Lung (tissue), 17 donors: ENCODE measurements at places on chromosomes 7 and 10. TPM values are rescaled to one million over a fixed set of nuclear protein-coding genes. Genes with fewer than 3 reads are reported as not detected.
A peak's percentile ranks its signal among the peaks of the same experiment; 100 is the strongest.

Gene STAMBPL1
- 24.5 TPM for total RNA-seq

DNA sequence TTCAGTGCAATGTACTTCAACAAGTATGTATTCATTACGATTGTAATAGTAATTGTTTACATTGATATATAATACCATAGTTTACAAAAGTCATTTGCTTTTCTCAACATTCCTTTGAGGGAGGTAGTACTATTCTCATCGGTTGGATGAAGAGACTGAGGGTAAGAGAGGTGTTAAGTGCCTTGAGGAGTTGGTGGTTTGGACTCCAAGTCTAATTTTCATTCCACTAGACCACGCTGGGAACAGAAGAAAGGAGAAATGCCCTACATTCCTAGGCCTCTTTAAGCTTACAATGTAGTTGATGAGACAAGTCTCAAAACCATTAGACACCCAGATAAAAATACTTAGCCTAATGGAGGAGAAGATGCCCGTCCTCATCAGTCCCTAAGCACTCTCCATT is 28.6 kb downstream of the CDK1 start:
- DNase-seq, result no peak

Gene CYP26C1
- total RNA-seq, result 0.77 TPM

Gene DGKI
- 0.52 TPM for total RNA-seq

Gene PUS7
- total RNA-seq, result 12.4 TPM

- no peak for DNase-seq
Observed at GRCh38 chr10:51918440-51918839, 219.0 kb upstream of the CSTF2T start.

DNA sequence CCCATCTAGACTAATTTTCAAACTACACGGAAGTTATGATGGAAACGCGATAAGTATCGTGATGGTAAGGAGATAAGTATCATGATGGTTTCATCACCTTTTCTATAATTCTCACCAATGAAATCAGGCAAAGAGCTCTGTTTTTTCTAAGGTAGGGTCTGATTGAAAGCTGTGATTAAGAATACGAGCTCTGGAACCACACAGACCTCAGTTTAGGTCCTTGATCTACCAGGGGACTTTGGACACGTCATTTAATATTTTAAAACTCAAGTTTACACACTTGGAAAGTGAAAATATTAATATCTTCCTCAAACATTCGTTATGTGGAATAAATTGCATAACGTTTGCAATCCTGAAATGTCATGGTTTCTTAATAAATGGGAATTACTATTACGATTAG is 538.2 kb upstream of the CELF2 start:
- no peak for DNase-seq

Gene TRIM73
- 3.4 TPM for total RNA-seq

- DNase-seq, result peak; percentile 70
Observed at GRCh38 chr10:79196470-79197461, 128.0 kb downstream of the ZMIZ1 start.

DNA sequence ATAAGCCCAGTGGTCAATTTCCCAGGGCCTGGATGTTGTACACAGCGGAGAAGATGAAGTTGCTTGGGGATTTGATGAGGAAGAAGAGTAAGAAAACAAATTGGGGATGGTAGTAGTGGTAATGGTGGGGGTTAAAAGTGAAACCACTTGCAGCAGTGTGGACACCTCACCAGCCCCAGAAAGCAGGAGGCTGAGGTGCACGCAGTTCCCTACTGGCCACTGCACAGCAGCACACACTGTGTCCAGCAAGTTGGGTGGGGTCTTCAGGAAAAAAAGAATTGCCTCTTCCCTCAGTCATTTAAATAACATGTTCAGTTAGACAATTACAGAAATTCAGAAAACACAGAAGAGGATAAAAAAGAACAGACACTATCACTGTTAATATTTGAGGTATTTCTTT is 96.6 kb downstream of the TAX1BP1 start:
- no peak for DNase-seq

Gene RBP3
- not detected for total RNA-seq

Gene ZNF727
- 0.34 TPM for total RNA-seq

Gene ITGA8
- 124 TPM for total RNA-seq

- DNase-seq, result no peak
Observed at GRCh38 chr7:91995391-91996105, 54.9 kb downstream of the AKAP9 start.

Gene ARHGEF35
- 9.0 TPM for total RNA-seq

- no peak for DNase-seq
Observed at GRCh38 chr10:12899546-12899945, 102.0 kb downstream of the CCDC3 start.

DNA sequence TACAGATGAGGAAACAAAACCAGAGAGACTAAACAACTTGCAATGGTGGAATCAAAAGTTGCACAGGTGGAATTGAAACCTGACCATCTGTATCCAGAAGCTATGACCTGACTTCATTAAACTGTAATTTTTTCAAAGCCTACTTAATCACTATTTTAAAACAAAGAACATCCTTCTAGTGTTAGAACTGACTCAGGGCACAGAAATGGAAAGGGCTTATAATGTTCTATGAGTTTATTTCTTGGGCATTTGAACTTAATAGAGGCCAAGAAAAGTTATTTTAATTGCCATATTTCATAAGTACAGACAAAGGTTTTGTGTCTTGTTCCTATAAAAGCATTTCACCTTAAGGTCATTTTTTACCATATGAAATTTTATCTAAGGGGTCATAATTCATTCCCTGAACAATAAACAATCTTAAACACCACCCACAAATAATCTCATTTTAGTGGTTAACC is 8.8 kb downstream of the ITGB1 start:
- DNase-seq, result no peak

DNA sequence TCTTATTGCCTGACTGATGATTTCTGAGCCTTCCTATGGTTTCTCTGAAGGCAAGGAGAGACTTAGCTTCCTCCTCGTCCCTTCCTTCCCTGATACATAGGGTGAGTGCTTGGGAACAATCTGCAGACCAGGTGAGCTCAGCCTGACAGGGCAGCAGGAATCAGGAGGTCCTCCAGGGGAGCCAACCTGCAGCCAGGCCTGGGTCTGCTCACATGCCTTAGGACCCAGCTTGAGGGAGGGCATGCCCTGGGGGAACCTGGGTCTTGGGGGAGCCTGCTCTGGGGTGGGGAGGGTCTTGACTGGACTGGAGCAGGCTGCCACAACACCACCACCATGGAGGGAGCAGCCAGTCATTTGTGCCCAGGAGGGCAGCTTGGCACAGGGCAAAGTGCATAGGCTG is 57.7 kb downstream of the LRRC18 start:
- no peak for DNase-seq

DNA sequence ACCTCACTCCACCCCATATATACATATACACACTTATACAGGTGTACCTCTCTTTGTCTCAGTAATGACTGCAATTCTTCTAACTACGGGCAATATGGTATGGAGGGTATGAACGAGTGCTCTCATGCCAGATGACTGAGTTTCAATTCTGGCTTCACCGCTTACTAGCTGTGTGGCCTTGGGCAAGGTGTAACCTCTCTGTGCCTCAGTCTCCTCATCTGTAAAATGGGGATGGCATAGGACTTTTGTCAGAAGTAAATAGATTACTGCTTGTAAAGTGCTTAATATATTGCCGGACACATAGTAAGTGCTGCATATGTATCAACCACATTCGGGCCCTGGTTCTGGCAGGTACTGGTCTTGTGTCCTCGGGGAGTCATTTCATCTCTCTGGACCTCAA is 60.1 kb upstream of the IFRD1 start:
- DNase-seq, result no peak

- DNase-seq, result no peak
Observed at GRCh38 chr10:67650558-67650957, 45.4 kb downstream of the CTNNA3 start.

Gene BLOC1S2
- total RNA-seq, result 44.4 TPM

DNA sequence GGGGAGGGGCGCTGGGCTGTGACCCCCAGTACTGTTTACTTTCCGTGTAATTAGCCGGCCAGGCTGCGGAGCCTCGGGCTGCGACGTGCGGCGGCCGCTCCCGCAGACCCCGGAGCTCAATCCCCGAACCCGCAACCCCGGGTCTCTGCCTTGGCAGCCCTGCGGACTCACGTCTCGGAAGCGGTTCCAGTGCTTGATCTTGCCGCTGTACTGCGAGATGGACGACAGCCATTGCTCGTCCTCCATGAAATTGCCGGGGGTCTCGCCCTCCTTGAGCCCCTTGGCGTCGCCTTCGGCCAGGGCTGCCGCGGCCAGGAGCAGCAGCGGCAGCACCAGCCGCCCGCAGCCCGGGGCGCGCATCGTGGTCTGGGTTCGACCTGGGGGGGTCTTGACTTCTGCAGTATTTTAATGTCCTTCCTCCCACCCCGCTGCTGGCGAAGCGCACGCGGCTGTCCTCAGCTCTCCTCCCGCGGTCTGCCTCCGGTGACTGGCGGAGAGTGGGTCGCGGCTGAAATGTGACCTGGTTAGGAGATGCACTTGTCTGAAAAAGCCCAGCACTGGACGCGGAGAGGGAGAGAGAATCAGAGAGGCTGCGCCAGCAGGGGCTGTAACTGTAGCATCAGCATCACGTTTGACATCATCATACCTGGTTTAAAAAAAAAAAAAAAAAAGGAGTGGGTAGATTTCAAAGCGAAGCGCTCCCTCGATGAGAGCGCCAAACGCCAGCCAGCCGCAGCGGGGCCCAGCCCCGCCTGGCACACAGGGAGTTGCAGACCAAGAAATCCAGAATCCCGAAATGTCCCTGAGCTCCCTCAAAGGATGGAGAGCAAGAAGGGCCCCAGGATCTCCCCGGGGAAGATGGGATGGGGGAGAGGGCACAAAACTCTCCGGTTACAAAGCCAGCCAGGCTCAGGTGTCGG is at the start of gene SPOCK2:
Gene SPOCK2, minus strand, starts transcription at position 583 of the 920 bp plus-strand sequence. Its CDS starts 223 bp downstream, at position 360.
- DNase-seq, result no peak

DNA sequence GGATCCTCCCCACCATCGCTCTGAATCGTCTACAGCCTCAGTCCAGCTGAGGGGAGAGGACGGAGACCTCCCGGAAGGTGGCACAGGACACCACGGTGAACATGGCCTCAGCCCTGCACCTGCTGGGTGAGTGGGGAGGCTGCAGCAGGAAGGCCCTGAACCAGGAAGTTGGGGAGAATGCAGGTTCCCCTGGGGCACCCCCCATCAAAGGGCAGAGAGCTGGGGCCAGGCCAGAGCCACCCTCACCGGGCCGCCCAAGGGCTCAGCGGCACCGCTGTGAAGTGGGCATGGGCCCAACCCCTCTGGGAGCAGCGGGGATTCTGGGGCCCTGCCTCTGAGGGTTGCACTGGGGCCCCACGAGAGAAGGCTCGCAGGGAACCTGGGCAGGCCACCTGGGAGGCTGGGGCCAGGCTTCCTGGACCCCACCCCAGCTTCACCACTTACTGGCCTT is 98.7 kb downstream of the MICALL2 start:
- DNase-seq, result no peak

DNA sequence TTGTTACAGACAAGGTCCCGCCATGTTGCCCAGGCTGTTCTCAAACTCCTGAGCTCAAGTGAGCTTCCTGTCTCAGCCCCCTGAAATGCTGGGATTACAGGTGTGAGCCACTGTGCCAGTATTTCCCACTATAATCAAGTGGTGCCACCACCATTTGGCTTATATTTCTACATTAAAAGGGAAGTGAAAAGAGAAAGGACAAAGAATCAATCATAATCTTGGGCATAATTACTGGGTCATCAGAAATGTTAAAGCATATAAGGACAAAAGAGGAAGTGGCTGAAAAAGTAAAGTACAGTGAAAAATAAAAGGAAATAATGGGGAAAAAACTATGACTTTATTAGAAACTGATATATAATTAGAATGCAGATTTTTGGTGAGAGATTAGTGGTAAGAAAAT is 25.7 kb upstream of the ENTPD1 start:
- no peak for DNase-seq

Gene GCK
- total RNA-seq, result 1.1 TPM

GRCh38 chr10:48760983-48761382 is 76.3 kb downstream of the WDFY4 start:
- DNase-seq, result no peak

GRCh38 chr7:93156884-93157283 is 8.7 kb upstream of the SAMD9L start:
- DNase-seq, result no peak

GRCh38 chr7:41573862-41574261 is 129.0 kb downstream of the INHBA start:
- no peak for DNase-seq

GRCh38 chr7:150401424-150401790 is 22.3 kb downstream of the ZNF775 start:
- DNase-seq, result no peak

Gene CFAP46
- 10.3 TPM for total RNA-seq

Gene CCL24
- total RNA-seq, result not detected

DNA sequence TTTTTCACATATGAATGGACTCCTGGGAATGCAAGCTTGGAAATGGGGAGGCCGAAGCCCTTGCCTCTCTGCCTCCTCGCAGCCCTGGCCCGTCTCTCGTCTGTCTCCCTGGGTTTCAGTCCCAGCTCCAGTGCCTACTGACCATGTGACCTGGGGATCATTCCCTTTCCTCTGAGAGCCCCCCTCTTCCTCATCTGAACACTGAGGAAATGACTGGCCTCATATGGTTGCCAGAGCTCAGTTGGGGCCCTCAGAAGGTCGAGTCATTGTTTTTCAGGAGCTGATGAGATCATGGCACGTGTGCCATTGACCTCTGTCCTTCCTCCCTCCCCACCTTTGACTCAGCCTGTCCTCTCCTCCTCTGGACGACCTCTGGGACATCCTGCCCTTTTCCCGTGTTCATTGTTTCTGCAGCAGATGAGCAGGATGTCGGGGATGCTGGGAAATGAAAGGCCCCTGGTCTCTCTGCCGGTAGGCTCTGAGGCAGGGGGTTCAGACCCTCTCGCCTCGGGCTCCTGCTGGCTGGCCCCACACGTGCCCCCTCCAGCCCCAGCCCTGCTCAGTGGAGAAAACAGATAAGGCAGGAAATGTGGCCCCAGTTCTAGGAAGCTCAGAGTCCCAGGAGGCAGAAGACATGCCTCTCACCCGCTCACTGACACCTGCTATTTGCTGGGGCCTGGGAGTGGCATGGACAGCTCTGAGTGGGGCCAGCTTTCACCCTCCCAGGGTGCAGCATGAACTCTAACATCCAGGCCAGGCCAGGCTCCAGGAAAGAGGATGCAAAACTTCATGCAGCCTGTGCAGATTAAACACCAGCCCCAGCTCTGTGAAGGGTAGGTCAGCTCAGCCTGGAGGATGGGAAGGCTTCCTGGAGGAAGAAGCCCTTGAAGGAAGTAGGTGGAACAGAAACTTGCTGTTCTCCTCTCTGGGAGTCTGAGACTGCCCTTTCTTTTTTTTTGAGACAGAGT is 8.3 kb upstream of the PPP1R35 start:
- DNase-seq, result no peak

GRCh38 chr7:35555934-35556333 is 139.0 kb downstream of the HERPUD2 start:
- no peak for DNase-seq

DNA sequence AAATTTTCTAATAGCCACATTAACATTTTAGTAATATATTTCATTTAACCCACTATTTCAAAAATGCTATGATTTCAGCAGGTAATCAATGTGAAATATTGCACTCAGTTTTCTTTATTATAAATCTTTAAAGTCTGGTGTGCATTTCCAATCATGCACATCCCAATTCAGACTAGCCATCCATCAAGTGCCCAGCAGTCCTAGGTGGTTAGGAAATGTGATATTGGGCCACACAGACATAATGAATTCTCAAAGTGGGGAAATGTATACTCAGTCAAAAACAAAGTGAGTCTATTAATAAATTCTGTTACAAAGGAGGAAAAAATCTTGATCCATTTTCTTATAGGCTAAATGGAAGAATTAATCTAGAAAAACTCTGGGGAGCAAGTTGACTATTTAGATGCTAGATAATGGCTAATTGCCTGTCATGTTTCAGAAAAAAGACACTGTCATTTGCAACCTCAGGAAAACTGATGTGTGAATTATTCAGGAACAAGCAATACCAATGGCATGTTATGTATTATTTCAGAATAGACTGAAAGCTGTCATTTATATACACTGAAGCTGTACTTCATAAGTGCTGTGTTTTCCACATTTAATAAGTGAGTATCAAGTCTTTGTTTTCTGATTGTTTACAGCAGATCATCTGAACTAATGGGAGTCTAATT is 629.1 kb upstream of the ADARB2 start:
- DNase-seq, result no peak
